Anterior cingulate cortex (tissue), 58 donors: ENCODE measurements at places on chromosomes 2 and 18.

GRCh38 chr18:63878925-63879324, 8.6 kb upstream of the SERPINB2 start:
- no peak for DNase-seq

DNA sequence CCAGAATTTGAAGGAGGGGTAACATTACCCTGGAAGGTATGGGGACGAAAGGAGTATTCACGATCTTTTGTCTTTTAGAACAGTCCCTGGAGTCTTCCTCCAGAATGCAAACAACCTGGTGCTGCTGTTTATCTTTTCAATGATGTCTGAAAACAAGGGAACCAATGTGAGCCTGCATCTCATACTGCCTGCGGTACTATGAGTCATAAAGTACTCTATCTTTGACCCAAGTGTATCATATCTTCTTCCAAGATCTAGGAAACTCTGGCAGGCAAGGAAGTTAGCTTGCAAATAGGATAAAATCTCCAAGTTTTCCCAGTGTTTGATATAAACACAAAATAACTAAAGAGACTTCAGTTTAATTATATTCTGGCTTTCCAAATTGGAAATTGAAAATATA, 968.5 kb downstream of the LRP1B start:
- no peak for DNase-seq

- no peak for DNase-seq
Measured at GRCh38 chr2:86686905-86687304, 33.2 kb upstream of the RMND5A start.

- no peak for DNase-seq
Measured at GRCh38 chr2:43300781-43301583, 74.6 kb upstream of the ZFP36L2 start.

DNA sequence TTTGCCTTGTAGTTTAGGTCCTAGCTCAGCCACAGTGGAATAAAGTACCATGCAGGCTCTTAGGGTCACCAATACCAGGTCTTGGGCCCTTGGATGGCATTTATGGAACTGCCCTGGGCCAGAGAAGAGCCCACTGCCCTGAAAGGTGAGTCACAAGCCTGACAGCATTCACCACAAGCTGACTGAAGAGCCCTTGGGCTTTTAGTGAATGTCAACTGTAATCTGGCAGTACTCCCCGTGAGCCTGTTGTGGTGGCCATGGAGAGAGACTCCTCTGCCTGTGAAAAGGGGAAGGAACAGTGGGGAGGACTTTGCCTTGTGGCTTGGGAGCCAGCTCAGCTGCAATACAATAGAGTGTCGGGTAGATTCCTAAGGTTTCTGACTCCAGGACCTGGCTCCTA, 1389.7 kb downstream of the DSC3 start:
- DNase-seq = no peak

GRCh38 chr2:121089166-121089510, 195.9 kb downstream of the TFCP2L1 start:
- DNase-seq = no peak

- DNase-seq = no peak
Measured at GRCh38 chr2:111221701-111222100, 101.0 kb downstream of the BCL2L11 start.

DNA sequence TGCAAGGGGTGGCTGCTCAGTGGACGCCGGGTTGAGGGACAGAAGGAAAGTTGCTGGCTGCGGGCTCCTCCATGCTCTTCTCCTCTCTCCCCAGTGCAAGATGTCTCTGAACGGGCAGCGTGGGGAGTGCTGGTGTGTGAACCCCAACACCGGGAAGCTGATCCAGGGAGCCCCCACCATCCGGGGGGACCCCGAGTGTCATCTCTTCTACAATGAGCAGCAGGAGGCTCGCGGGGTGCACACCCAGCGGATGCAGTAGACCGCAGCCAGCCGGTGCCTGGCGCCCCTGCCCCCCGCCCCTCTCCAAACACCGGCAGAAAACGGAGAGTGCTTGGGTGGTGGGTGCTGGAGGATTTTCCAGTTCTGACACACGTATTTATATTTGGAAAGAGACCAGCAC, 30.6 kb downstream of the IGFBP2 start:
- DNase-seq = no peak
